ENCODE measurements at places on chromosomes 12 and 14.

DNA sequence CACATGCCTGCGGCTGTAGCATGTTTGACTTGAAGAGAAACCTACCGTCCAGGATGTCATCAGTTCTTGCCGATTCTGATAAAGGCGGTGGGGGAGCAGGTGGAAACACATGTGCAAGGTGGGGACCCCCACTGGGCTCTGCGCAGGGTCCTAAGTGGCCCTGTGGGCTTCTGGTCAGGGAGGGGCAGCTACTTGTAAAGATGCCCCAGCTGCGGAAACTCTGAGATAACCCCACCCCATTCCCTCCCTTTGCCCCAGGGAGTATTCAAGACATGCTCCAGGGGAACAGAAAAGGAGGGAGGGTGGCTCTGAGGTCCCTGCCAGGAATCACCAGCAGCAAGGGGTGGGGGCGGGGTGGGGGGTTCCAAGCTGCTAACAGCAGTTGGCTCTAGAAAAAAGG is 67.6 kb downstream of the PIWIL1 start:
- DNase-seq: no peak

- DNase-seq: no peak
These were observed 187.0 kb downstream of the GRIP1 start for GRCh38 chr12:66491853-66492252.

DNA sequence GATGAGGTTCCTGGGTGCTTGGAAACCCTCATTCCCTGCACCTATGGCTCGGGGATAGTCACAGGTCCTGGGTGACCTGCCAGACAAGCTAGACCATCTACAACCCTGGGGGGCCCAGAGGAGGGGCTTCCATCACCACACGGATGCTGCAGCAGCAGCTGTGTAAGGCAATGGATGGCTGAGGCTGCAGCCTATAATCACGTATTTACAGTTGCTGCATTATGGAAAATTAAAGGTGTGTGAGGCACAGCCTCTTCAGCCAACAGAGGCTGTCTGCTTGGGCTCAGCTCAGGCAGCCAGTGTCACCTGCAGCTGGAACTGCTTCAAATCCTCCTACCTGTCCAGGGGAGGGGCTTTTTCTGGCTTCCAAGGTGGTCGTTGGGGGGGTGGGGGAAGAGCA is 268.1 kb downstream of the CACNA1C start:
- DNase-seq: no peak

DNA sequence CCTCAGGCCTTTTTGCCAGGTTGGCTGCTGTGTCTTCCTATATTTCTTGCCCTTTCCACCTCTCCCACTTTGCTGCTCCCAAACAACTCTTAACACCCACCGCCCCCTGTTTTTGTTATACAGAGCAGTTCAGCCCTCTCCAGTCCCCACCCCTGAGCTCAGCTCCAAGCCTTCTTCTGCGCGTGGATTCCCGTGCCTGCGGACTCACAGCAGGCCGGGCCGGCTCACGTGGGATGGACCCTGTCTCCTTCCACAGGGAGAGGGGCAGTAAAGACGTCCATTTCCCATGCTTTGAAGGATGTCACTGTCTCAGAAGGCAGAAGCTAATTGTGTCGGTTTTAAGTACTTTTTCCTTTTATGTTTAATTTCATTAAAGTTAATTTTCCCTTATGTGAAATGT is 139.4 kb downstream of the CACNA1C start:
- no peak for DNase-seq

DNA sequence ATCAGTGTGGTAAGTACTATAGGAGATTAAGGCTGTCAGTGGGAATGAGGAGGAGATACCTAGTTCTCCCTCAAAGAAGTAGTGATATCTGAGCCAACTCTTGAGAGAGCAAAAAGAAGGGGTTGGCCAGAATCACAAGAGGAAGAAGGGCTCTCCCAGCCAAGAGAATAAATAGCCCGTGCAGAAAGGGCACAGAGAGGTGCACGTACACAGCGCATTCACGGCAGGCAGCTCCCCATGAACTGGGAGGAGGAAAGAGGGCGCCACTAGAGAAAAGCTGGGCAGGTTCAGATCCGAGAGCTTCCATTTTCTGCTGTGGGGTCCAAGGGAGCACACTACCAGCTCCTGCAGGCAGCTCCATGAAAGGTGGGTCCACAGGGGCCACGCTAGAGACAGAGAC is 59.9 kb downstream of the PPP2R5E start:
- no peak for DNase-seq

DNA sequence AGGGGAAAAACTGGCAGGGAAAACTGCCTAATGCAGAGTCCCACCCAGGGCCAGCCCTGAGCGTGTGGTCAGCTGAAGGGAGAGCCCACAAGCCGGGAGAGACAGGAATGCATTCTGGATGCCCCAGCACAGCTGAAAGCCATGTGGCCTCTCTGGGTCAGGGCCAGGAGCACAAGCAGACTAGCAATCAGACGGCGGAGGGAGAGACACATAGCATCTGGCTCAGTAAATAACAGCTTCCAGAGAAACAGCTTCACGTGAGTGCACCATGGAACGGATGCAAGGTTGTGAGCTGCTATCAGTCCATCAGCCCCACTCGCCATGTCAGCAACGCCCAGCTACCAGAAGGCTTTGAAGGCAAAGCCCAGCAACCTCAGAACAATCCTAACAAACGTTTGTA is 28.2 kb upstream of the TMEM106C start:
- DNase-seq: no peak

GRCh38 chr12:29164477-29165393 is 15.7 kb downstream of the FAR2 start:
- DNase-seq: no peak
